CD4-positive, alpha-beta memory T cell (primary cell): ENCODE measurements at places on chromosomes 16 and 17.
A peak's percentile ranks its signal among the peaks of the same experiment; 100 is the strongest.

DNA sequence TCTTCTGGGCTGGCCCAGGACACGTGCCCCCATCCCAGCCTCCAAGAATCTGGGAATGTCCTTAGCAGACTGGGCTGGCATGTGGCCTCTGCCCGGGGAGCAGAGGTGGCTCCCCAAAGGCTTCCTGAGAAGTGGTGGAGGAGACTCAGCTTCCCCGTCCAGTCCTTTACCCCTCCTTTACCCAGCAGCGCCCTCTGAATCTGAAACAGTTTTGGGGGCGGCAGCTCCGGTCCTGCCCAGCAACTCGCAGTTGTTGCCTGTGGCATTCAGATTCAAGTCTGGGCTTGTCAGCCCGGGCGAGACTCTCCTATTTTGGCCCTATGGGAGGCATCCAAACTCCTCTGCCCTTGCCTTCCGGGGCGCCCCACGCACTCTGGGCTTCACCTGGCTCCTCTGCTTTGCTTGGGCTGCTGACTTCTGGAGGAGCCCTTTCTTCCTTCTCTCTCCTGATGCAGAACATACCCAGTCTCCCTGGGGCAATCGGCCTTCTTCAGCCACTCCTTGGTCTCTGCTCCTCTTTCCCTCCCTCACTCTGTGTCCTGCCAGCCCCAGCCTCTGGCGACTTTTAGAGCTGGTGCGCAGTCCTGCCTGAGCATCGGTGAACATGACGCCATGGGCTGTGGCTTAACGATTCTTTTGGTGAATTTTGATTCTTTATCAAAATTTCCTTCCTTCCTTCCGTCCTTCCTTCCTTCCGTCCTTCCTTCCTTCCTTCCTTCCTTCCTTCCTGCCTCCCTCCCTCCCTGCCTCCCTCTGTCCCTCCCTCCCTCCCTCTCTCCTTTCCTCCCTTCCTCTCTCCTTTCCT is 55.2 kb downstream of the CMIP start:
- no peak for DNase-seq

- DNase-seq, result no peak
Measured at GRCh38 chr16:83942815-83943515, 10.1 kb upstream of the OSGIN1 start.

DNA sequence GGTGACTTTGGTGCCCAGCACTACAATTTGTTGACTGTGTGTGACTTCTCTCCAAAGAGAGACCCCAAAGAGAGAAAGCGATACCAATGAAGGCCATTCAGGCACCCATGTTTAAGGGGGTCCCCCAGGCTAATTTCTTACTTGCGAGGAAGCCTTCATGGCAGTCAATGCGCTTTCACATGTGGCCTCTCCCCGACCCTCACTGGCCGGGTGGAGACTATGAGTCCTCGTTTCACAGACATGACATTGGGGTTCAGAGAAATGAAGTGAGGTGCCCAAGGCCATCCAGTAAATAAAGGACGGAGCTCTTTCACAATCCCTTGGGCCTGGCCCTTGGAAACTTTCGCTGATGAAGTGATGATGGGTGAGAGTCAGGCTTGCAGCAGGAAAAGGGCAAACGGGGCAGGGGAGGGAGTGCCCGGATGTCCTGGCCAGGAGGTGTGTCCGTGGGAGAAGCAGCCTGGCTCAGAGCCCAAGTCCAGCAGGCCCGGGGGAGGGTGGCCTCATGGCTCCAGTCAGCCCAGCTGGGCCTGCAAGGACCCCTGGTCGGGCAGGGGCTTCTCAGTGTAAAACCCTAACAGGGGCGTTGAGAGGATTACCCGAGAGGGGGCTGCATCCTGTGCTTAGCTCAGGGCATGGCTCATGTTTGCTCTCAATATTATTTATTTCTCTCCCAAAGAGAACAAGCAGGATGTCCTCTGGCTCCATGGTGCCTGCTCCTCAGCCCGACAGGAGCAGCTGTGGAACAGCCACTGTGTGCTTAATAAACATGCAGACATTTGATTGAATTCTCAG is 14.7 kb downstream of the TBX2 start:
- no peak for DNase-seq

DNA sequence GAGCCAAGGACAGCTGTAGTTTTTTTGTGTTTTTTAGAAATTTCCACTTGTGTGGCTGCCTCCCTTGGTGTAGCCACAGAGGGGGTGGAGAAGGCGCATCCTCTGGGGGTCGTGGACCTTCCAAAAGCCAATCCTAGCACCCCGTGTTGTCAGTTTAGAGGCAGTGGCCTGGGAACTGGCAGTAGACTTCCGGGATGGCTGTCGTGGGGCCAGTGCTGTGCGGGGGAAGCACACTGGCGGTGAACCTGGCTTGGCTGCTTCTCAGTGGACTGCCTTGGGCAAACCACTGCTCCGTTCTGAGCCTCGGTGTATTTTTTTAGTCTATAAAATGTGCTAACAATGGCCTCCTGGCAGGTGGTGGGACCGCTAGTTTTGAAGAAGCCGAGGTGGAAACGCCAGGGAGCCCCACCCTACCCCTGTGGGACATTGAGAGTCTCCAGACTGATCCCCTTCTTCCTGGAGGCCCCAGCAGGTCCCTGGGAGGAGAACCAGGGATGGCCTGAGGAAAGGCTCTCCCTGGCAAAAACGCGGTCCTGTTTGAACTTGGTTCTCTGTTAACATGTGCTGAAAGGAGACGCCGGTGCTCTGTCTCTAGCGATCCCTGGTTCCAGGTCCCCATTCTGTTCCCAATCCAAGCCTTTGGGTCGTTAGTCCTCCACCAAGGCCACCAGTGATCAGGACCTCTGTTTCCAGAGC is 125.7 kb downstream of the CMIP start:
- DNase-seq, result no peak

DNA sequence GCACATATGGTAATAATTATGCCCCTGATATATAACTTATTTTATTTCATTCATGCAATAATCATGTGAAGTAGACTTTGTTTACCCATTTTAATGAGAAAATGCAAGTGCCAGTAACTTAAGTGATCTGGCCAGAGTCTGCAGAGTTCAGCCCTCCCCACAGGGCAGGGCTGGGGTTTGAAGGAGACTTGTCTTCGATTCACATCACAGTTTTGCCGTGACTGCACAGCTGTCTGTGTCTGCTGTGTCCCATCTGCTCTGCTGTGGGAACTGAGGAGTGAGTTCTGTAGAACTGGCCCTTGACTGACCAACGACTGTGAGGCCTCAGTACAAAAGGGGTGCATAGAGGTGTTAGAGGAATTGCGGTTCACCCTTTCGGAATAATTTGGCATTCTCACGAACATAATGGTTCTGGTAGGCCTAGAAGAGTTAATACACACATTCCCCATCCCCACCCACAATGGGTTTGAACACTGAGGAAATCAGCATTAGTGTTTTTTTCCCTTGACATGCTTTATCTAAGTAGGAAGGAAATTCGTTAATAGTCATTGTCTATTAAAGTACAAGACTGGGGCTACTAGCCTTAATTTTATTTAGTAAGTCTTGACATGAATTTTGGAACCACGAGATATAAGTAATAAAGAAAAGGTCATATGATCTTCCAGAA is 113.6 kb upstream of the MON1B start:
- no peak for DNase-seq

DNA sequence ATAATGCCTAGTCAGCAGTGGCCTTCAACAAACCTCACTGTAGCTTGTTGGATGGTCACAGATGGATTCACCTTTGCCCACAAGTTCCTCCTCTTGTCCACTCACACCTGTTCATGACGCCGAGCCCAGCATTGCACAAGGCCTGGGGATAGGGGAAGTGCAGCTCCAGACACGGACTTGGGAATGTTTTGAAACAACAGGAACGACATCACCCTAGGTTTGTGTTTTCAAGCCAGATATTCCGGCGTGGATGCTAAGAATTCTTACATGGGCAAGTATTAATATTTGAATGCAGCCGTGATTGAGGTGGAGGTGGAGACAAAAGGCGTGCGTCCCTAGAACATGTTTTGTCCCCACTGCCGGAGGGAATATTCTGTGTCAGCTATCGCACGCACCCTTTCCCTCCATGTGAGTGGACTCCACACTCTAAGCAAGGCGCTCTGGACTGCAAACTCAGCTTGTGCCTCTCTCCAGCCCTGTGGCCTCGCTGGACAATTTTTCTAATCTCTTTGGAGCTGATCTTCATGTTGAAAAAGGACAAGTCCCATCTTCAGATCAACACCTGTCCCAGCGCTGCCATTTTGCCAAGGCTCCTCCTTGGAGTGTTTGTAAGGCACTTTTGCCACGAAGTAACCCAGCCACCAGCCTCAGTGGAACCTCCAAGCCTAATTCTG is 2.0 kb upstream of the BANP start:
- no peak for DNase-seq

GRCh38 chr16:9612267-9612666 is 520.8 kb downstream of the HAPSTR1 start:
- no peak for DNase-seq

GRCh38 chr17:67238991-67239390 is 6.0 kb downstream of the HELZ start:
- DNase-seq, result no peak

DNA sequence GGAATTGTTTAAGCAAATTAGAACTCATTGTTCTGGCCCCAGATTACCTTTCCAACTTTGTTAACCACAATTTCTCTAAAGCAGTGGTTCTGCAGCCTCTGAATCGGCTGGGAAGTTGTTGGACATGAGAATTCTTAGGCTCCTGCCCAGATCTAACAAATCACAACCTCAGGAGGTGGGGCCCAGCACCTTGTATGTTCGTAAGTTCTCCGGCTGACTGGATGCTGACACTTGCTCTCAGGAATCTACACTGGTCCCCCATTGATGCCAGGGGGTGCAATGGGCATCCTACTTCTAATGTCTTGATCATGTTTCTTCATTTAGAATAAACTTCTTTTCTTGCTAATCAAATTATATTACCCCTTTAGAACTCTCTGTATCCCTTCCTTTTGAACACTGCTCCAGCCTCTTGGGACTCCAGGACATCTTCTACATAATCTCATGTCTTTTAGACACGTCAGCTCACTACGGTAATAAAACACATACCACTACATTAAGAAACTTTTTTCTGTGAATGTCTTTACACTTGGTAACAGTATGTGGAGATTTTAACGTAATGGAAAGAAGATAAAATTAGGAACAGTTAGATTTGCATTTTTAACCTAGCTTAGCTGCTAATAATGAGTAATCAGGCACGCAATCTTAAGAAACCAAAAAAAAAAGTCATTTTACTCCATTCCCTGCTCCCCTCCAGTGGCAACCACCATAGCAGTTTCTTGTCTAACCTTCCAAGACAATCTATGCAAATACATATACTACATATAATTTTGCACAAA is 143.2 kb downstream of the ITFG1 start:
- DNase-seq, result no peak

DNA sequence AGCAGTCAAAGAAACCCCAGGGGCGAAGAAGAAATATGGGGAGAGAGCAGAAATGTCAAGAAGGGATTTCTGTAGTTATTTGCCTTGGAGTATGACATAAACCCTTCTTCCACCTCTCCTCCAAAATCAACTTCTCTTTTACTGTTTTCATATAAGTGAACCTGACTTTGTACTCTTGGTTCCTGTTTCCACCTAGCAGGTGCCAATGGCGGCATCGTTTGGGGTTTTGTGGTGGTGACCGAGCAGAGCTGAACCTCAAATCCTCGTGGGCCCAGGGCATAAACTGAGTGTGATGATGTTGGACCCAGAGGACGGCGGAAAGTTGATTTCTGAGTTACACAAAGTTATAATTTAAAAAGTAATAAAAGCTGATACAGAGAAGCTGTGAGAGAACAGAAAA is 39.6 kb upstream of the PSMD7 start:
- DNase-seq, result no peak

- peak; percentile 77 for DNase-seq
Measured at GRCh38 chr16:68005786-68006286, 6.6 kb upstream of the DPEP2 start.

DNA sequence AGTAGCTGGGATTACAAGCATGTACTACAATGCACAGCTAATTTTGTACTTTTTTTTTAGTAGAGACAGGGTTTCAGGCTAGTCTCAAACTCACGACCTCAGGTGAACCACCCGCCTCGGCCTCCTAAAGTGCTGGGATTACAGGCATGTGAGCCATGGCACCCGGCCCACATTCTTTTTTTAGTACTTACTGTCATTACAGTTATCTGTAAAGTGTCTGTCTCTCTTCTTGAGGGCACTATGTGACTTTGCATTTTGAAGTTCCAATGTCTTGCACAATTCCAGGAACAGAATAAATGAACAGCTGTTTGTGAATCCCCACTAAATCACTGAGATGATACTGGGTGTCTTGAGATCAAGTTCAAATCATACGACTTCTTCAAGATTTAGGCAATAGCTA is 1540.3 kb downstream of the CDH11 start:
- no peak for DNase-seq

DNA sequence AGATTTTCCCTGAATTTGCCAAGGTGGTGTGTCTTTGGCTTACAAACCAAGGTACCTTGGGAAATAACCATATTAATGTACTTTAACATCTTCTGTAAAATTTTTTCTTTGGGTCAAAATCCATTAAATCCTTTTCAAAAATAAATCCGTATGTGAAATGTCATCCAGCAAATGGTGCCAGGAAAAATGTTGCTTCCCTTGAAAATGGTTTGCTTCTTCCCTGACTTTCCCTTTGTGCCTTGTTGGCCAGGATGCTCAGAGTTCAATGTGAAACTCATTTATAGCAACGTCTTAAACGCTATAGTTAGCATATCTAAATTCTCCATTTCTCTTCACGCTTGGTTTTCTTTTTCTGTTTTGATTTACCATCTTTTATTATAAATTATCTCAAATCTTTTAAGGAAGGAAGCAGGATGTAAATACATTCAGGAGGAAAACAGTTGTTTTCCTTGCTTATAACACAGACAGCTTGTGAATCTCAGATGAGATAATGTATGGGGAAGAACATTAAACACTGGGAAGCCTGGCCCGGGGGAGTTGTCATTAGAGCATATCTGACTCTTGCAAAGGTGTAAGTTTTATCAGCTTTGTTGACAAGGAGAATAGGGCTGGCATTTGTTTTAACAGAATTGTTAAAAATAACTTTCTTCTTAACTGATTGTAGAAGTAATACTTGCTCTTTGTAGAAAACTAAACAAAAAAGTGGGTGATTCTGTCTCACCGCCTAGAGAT is 42.1 kb downstream of the GPRC5B start:
- no peak for DNase-seq

- no peak for DNase-seq
Measured at GRCh38 chr16:11871193-11871592, 19.9 kb upstream of the RSL1D1 start.

- DNase-seq, result no peak
Measured at GRCh38 chr16:88684569-88685155, 1.6 kb downstream of the SNAI3 start.

- DNase-seq, result no peak
Measured at GRCh38 chr17:40498281-40499084, 2.9 kb downstream of the TNS4 start.

- no peak for DNase-seq
Measured at GRCh38 chr17:57714665-57715180, 30.4 kb downstream of the CCDC182 start.

DNA sequence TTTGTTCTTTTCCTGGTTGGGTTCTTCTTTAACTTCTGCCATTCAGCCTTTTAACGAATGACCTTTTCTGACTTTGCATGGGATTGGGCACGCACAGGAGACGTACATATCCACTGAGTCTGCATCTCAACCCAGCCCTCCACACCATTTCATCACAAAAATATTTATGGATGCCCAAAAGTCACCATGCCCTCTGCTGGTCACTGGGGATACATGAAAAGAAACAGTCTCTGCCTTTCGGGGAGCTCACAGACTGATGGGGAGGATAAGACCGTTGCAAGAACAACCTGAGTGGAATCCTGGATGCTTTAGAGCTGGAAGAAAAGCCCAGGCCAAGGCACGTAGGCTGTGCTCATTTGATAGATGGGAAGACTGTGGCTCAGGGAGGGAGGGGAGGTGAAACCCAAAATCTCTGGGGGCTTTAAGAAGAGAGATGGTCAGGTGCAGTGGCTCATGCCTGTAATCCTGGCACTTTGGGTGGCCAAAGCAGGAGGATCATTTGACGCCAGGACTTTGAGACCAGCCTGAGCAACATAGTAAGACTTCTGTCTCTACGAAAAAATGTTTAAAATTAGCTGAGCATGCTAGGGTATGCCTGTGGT is 7.9 kb upstream of the MT2A start:
- DNase-seq, result peak; percentile 41
